NCI-H345 (cell line): ENCODE measurements at places on chromosomes 1 and 21.

- DNase-seq: peak; percentile 26
Observed at GRCh38 chr21:41016472-41016871, 151.5 kb upstream of the BACE2 start.

GRCh38 chr1:14787604-14788003 is 189.1 kb downstream of the KAZN start:
- DNase-seq: peak; percentile 0

- DNase-seq: peak; percentile 50
Observed at GRCh38 chr21:40177979-40178378, 310.7 kb downstream of the PCP4 start.

DNA sequence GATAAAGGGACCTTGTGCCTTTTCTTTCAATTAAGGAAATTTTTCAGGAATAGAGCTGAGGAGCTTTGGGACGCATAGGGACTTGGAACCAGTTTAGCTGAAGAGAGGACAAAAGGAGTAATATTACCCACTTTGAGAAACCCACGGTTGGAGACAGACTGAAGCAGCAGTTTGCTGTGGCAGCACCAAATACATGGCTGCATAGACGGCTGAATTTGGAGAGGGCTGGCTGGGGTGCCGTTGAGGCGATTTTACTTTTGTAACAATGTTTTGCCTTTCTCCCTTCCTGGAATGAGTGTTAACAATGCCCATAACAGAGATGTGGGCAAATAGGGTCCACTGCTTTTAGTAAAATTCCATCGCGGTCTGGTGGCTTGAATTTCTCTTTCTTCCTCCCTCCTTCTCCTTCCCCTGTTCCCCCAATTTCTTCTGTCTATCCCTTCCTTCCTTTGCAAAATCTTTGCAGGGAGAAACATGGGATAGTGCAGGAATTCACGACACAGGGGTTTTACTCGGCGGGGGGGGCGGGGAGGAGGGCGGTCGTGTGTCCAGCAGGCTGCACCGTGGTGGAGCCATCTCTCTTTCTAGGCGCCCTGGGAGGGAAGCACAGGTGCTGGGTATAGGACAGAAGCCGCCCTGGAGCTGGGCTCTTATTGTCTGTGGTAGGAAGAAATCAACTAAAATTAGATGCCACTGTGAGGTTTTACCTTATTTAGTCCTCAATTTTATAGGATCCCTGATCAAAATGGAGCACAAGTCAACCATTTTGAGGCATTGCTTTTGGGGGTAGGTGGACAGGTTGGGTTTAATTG is 6.8 kb downstream of the LHX4 start:
- DNase-seq: no peak

DNA sequence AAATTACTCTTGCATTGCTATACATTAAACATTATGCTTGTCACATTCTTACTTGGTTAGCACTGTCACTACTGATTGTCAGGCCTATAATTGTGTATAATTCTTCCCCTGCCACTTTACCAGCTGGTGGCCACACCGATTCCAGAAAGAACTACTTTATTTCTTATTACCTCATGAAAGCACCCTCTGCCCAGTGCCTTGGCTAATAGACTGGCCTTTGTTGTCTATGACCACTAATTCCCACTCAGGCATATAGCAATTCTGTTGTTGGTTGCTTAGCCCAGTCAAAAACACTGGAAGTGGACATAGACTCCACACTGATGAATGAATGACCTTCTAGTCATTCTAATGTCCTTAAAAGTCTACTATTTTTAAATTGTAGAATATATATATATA is 35.6 kb downstream of the MRPL39 start:
- DNase-seq: no peak

- no peak for DNase-seq
Observed at GRCh38 chr1:201223852-201224665, 33.4 kb downstream of the IGFN1 start.

- no peak for DNase-seq
Observed at GRCh38 chr1:208885060-208885459, 640.9 kb upstream of the PLXNA2 start.

DNA sequence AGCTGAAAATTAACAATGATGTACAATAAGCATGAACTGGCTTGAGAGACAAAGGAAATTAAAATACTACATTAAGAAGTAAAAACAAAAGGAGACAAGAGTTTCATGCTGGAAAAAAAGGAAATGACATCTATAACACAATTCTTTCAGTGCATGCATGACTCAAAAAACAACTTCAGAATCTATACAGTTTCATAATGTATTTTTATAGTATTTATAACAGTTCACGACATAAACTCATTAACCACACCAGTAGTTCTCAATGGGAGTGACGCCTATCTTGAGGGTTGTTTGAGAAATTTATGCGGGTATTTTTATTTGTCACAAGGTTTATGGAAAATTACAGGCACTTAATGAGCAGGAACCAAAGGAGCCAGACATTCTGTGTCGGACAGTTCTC is 168.5 kb downstream of the SMYD3 start:
- no peak for DNase-seq

DNA sequence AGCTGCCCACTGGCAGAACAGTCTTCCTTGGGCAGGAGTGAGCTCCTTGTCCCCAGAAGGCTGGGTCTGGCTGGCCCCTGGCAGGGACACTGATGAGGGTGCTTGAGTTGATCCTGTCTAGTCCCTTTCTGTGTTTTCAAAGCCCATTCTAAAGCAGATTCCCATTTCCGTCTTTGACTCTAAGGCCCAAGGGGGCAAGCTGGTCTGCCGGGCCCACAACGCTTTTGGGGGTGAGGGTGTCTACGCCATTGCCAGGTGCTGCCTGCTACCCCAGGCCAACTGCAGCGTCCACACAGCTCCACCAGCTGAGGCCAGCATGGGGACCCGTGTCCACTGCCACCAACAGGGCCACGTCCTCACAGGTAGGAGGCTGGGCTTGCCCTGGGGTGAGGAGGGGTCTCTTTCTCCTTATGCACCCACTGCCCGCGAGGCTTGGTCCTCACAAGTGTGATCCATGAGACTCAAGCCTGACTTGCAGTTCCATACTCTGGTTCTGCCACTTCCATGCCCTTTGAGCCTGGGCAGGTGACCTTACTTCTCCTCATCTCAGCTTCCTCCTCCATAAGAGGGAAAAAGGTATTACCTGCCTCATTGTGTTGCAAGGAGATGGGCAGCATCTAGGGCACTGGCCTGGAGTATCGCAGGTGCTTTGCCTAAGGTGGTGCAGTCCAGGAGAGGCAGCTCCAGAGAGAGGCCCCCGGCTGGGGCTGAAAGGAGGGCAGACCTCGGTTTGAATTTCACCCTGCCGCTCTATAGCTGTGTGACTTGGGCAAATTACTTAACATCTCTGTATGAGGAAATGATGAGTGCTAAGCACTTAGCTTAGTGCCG is 20.2 kb downstream of the PCSK9 start:
- DNase-seq: no peak

DNA sequence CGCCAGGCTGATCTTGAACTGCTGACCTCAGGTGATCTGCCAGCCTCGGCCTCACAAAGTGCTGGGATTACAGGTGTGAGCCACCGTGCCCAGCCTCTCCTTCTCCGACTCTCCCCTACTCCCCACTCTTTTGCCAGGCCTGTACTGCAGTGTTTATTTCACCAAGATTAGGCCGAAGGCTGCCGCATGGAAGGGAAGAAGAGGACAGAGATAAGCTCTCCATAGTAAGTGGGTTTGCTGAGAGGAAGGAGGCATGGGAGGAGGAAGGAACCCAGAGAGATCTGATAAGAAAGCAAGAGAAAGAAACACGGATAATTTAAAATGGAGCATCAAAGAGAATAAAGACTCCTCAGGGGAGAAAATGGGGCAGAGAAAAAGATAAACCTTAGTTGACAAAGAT is 8.7 kb downstream of the PTCH2 start:
- no peak for DNase-seq

- peak; percentile 16 for DNase-seq
Observed at GRCh38 chr21:17436626-17437111, 76.2 kb upstream of the CXADR start.

GRCh38 chr1:160672789-160673695 is 26.2 kb upstream of the SLAMF1 start:
- peak; percentile 13 for DNase-seq

DNA sequence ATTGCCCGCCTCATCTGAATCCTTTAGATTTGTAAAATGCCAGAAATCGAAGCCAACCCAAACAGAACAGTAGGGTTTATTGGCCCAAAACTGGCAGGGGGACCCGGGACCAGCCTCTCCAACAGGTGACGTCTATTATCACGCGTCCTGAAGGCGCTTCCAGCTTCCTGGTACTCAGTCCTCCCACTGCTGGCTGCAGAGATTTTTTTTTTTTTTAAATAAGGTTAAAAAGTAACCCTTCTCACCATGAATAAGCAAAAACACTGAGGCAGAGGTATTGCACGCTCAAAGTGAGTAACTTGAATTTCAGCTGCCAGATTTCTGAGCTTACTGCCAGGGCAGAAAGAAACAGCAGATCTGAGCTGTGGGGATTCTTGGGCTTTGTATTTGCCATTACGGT is 54.4 kb upstream of the GCLM start:
- no peak for DNase-seq

DNA sequence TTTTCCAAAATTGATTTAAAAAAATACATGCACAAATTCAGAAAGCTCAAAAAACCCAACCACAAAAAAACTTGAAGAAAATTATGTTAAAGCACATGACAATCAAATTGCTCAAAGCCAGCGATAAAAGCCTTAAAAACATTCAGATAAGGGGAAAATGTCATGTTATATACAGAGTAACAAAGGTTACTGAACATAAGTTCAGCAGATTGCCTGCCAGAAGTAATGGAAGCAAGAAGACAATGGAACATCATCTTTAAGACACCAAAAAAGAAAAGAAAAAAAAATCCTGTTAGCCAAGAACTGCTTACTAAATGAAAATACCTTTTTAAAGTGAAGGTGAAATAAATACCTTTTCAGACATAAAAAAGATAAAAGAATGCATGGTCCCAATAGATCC is 147.2 kb upstream of the SGIP1 start:
- DNase-seq: no peak

GRCh38 chr1:8458607-8459006 is 140.7 kb downstream of the SLC45A1 start:
- no peak for DNase-seq

DNA sequence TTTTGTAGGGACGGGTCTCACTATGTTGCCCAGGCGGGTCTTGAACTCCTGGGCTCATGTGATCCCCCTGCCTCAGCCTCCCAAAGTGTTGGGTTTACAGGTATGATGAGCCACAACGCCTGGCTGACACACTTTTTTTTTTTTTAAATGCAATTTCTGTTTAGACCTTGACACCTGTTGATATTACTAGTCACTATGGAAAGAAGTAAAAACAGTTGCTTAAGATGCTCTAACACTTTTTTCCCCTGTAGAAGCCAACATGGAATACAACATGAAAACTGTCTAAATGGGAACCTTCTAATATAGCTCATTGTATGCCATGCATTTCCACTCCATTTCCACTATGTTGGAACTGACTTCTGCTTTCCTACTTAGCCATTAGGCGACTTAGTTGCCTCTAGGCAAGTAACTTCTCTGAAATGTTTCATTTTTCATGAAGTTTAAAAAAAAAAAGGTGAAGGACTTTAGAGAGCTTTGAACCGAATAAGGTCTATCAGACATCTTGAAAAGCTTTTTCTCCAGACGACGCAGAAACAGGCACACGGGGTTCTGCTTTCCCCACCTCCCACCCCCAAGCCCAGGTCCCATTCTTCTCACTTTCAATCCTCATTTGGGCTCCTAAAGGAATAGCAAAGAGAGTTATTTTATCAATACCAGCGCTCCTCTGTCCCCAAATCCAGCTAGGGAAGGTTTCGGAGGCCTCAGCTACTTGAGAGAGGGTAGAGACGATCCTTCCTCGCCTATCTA is 648 bp upstream of the DR1 start:
- DNase-seq: no peak

DNA sequence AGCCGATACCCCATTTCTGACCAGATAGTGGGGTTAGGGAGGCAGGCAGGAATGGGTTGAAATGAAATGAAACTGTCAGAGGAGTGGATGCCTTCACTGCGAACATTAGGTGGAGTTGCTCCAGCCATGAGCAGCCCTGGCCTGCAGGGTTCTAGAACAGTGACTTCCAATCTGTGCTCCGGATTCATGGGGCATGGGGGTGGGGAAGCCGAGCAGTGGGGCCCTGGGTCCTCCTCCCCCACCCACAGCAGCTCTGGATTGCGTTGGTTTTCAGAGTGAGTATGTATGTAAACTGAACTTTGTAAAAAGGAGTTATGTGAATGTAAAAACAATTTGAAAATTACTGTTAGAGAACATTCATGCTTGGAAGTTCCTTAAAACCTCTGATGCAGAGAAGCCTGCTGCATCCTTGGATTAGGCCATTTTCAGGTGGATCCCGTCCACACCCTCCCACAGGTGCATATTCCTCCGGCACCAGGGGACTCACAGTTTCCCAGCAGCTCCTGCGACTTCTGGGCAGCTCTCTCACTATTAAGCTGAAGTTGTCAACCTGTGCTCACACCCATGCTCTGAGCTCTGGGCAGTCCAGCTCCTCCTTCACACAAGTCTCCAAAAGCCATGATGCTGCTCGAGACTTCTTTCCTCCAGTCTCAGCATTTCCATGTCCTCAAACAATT is 54.4 kb upstream of the EDN2 start:
- DNase-seq: no peak

DNA sequence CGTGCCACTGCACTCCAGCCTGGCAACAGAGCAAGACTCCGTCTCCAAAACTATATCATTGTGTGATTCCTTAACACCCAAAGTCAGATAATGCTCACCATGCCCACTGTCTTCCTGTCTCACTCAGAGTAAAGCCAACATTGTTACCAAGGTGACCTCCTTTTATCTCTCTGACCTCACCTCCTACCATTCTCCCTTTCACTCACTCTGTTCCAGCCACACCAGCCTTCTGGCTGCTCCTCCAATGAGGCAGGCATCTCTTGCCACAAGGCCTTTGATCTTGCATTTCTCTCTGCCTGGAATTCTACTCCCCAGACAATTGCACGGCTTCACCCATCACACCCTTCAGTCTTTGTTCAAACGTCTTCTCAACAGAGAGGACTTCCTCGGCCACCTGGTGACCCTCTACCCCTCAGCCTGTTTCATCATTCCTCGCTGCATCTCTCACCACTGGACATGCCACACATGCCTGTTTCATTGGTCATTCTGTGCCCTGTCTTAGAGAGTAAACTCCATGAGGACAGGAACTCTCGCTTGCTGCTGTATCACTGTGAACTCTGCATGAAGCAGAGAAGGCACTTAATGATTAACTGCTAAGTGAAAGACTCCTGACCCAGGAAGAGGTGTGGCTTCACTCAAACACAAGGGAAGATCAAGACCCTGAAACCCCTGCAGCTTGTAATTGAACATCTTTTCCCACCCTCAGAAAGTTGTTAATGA is 67.1 kb upstream of the CAPZB start:
- no peak for DNase-seq

GRCh38 chr1:46749921-46750404 is 31.0 kb upstream of the EFCAB14 start:
- no peak for DNase-seq

- no peak for DNase-seq
Observed at GRCh38 chr1:211596418-211597181, 17.6 kb upstream of the SLC30A1 start.

DNA sequence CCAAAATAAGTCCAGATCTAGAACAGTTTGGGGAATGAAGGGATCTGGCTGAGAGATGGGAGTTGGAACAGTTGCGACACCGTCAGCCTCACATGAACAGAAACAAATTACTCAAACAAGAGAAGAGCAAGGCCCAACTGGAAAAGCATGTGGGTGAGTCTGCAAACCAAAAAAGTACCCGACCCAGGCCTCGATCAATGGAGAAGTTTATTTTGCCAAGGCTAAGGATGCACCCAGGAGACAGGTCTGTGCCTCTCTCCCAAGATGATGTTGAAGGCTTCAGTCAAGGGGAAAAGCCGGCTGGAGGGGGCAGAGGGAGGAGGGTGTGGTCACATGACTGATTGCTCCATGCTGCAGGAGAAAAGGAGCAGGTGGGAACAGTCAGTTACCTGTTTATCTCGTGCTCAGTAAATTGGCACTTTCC is 42.3 kb downstream of the KRTAP10-1 start:
- peak; percentile 84 for DNase-seq
